MV-4-11 (cell line): ENCODE measurements at places on chromosomes 2 and 18.
A peak's percentile ranks its signal among the peaks of the same experiment; 100 is the strongest.

DNA sequence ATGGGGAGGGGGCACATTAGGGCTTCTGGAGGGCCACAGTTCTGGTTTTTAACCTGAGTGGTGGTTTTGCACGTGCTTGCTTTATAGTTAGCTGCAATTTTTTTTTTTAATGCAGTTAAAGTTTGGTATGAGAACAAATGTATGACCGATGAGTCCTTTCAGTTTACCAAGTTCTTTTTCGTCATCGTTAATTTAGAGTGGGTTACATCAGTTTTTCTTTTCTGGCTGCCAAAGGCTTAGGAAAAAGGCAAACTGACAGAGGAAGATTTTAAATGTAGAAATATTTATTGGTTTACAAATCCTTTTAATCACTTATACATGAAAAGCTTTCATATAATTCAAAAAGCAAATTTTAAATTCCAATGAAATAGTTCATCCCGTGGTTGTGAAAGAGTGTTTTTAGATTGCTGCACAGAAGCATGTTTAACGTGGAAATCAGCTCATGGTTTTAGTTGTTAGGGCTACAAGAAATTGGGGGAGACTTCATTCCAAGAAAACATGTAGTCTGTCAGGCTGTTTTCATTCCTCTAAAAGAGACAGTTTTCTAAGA lies 82.9 kb downstream of the MSH2 start:
- DNase-seq = no peak

- no peak for DNase-seq
These were observed 137.1 kb downstream of the VWC2L start for GRCh38 chr2:214547931-214548330.

DNA sequence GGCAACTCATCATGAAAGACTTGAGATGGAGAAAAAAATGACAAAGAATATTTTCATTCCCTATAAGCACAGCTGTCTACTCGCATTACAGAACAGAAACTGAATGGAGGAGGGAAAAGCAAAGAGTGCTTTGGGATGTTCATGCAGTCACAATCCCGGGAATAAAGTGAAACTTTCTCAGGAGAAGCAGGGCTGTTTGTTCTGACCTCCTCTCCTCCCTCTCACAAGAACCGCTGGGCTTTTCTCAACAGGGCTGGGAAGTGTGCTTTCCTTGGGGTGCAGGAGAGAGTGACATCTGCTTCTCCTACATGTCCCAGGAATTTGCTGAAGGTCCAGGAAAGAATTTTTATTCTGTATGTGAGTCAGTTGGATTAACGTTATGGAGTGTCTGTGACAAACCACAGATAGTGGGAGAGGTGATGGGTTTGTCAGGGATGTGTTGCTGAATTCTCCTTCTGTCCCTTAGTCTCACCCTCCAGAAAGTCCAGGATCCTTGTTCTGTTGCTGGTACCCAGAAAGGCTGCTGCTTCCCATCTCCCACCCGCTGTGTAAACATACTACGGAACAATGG lies 125.6 kb downstream of the HRH4 start:
- no peak for DNase-seq

- DNase-seq = no peak
These were observed 215.3 kb upstream of the APCDD1 start for GRCh38 chr18:10239103-10239502.

DNA sequence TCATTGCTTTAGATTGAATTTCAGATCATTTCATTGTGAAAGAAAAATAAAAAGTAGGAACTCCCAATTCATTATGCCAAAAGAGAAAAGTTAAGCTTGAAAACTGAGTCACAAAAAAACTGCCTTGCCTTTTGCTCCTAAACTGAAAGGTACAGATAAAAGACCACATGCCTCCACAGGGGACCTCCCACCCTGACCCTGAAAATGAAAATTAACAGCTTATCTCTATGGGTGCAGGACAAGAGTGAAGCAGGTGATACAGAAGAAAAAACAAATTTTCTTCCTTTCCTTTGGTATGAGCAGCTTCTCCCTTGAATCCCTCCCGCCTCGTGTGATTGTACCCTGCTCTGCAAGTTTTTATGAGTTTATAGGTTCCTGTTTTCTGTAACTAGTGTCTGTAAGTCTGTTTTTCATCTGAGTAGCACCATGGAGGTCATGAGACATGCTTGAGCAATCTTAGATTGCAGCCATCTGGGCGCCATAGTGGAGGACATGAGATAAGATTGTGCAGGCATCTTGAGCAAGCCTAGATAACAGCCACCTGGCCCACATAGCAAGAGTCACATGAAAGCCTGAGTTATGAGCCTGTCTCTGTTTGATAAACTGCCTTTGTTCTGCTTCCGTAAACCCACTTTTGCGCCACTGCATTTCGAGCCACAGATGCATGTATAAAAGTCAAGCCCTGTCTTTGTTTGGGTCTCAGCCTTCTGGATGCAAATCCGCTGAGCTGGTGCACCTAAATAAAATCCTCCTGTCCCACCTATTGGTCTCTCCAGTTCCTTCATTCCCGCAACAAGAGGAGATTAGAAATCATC lies 56.2 kb upstream of the DYNC1I2 start:
- peak; percentile 89 for DNase-seq

DNA sequence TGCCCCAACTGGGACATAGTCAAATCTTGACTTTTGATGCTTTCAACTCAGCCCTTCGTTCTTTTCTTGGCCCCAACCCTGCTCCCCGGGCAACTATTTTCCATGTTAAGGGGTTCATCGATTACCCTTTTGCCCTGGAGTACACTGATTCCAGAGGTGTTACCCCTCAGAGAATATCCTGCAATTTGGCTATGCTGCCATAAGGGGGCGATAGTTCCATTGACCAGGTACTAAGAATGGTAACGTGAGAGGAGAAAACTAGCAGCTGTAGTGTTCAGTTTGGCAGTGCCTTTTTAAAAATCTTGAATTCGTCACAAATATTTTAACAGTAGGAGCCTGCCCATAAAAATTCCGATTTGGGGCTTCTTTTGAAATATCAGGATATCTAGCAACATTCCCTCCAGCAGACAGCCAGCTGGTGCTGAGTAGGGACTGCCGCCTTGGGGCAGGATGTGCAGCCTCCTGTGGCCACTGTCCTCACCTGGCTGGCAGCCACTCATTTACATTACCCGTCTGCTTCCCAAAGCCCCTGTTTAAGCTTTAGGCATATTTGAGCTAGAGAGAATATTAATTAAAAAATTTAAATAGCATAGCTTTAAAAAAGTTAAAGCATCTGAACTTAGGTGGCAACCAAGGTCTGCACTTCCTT lies 146.3 kb upstream of the SKOR2 start:
- peak; percentile 15 for DNase-seq
